ENCODE measurements at places on chromosomes 4 and X.

DNA sequence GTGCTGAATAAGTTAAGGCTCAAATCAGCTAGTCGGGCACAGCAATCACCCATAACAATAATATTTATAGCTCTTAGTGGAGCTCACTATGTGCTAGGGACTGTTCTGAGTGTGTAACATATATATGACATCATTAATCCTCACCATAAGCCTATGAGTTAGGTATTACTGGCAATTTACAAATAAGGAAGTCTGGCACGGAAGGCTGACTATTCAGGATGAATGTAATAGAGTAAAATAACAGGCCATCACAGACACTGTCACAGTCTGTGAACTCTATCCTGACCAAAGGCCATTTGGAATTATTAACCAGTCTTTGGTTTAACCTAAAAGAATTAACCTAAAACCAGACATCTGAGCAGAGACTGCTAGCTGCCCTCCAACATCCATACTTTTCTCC, 119.3 kb downstream of the C4orf51 start:
- H3K27ac ChIP-seq = no peak overlapping the region
- peaks cover 5% of the 10 kb centered on the region for H3K4me1 ChIP-seq
- H3K36me3 ChIP-seq = no peaks in the 10 kb centered on the region
- H3K4me3 ChIP-seq = no peak overlapping the region
- H3K27me3 ChIP-seq = no peaks in the 10 kb centered on the region

GRCh38 chrX:57134702-57135101, 2.5 kb downstream of the SPIN2A start:
- no peak for DNase-seq
- H3K4me1 ChIP-seq = no peaks in the 10 kb centered on the region
- H3K27me3 ChIP-seq = no peaks in the 10 kb centered on the region
- no peak overlapping the region for H3K27ac ChIP-seq

DNA sequence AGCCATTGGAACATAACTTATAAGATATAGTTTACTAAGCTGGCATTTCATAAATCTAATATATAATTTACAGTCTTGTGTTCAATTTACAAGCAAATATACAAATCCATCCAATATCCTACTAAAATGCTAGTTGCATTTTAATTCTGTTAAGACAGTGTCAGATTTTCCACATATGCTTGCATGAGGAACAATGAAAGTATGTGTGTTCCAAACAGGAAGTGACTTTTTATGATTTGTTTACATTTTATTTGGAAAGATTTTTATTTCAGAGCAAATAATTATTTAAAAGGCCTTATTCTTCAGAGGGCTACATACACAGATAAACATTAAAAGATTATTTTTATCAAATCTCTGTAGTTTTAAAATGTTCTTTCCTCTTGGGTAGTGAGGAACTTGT, 130.1 kb downstream of the KLHL34 start:
- no peak for DNase-seq
- H3K27ac ChIP-seq = no peak overlapping the region
- no peaks in the 10 kb centered on the region for H3K27me3 ChIP-seq
- H3K36me3 ChIP-seq = no peaks in the 10 kb centered on the region
- H3K4me1 ChIP-seq = no peaks in the 10 kb centered on the region

- H3K4me3 ChIP-seq = no peak overlapping the region
- no peaks in the 10 kb centered on the region for H3K4me1 ChIP-seq
- no peaks in the 10 kb centered on the region for H3K27me3 ChIP-seq
- DNase-seq = no peak
- H3K27ac ChIP-seq = no peak overlapping the region
Measured at GRCh38 chrX:68049466-68049865, 383.8 kb downstream of the OPHN1 start.

DNA sequence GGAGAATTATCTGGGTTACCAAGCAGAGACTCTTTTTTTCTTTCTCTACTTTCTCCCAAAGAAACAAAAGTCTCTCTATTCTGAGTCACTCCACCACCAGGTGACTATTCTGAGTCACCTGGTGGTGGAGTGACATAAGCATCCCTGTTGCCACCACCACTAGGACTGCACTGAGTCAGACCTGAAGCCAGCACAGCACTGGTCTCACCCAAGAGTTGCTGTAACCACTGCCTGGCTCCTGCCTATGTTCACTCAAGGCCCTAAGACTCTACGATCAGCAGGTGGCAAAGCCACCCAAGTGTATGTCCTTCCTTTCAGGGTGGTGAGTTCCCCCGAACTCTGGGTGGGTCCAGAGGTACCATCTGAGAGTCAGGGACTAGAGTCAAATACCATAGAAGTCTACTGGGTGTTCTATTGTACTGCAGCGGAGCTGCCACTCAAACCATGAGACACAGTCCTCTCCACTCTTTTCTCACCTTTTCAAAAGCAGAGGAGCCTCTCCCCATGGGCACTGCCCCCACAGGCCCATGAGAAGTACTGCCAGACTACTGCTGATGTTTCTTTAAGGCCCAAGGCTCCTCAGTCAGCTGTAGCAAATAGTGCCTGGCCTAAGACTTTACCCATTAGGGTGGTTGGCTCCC, 209.6 kb upstream of the IRS4 start:
- H3K4me1 ChIP-seq = no peaks in the 10 kb centered on the region
- H3K27me3 ChIP-seq = no peaks in the 10 kb centered on the region
- DNase-seq = no peak
- H3K36me3 ChIP-seq = no peaks in the 10 kb centered on the region

GRCh38 chr4:3200423-3201090, 48.4 kb upstream of the MSANTD1 start:
- H3K27ac ChIP-seq = no peak overlapping the region
- H3K36me3 ChIP-seq = peaks cover 14% of the 10 kb centered on the region
- no peak overlapping the region for H3K4me3 ChIP-seq
- peaks cover 11% of the 10 kb centered on the region for H3K4me1 ChIP-seq
- no peak for DNase-seq

DNA sequence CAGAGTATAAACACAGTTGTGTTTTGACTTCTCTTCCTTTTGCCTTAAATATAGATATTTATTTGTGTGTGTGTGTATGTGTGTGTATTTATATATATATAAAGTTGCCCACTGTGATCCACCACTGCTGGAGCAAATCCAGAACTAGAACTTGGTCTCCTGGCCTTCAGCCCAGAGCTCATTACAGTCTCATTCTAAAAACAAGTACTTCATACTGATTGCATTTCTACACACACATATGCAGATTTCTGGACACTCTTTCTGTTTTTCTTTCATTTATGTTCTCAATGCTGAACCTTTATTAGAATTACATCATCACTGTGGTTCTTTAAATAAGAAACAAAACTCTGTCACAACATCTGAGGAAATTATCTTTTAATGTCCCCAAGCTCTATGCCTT, 381 bp downstream of the TXK start:
- no peaks in the 10 kb centered on the region for H3K36me3 ChIP-seq
- DNase-seq = peak; percentile 9
- no peaks in the 10 kb centered on the region for H3K27me3 ChIP-seq
- H3K4me1 ChIP-seq = no peaks in the 10 kb centered on the region

DNA sequence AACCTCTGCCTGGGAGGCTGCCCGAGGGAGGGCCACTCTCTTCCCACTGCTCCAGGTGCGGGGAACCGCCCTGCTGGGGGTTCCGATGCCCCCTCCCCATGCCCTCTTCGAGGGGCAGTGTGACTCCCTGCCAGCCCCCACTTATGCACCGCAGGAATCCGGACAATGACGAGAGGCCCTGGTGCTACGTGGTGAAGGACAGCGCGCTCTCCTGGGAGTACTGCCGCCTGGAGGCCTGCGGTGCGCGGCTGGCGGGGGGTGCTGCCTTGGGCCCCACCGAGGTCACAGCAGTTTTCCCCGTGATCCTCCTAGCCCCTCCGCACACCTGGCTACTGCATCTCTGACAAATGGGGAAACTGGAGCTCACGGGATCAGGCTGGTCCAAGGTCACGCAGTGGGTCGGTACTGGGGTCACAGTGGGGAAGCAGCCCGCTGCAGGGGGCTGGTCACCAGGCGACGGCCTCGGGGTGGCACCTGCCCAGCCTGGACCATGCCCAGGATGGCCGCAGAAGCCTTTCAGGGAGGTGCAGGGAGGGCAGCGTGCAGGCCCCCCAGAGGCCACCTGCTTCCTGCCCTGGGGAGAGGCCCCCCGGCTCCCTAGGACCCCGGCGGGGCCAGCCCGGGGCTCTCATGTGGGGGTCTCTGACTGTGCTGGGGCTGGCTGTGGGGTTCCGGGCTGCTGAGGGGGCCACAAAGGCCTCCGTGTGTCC, 3.5 kb downstream of the HGFAC start:
- no peaks in the 10 kb centered on the region for H3K4me1 ChIP-seq
- DNase-seq = no peak
- no peak overlapping the region for H3K4me3 ChIP-seq
- no peak overlapping the region for H3K27ac ChIP-seq
- H3K36me3 ChIP-seq = no peaks in the 10 kb centered on the region

GRCh38 chrX:31543634-31544033, 471.8 kb upstream of the FTHL17 start:
- H3K27me3 ChIP-seq = no peaks in the 10 kb centered on the region
- no peak overlapping the region for H3K27ac ChIP-seq
- peak; percentile 50 for DNase-seq
- H3K4me3 ChIP-seq = no peak overlapping the region

- H3K27ac ChIP-seq = no peak overlapping the region
- no peaks in the 10 kb centered on the region for H3K27me3 ChIP-seq
- no peak for DNase-seq
- H3K4me3 ChIP-seq = no peak overlapping the region
- H3K36me3 ChIP-seq = no peaks in the 10 kb centered on the region
Measured at GRCh38 chr4:95318483-95318882, 230.3 kb downstream of the UNC5C start.

DNA sequence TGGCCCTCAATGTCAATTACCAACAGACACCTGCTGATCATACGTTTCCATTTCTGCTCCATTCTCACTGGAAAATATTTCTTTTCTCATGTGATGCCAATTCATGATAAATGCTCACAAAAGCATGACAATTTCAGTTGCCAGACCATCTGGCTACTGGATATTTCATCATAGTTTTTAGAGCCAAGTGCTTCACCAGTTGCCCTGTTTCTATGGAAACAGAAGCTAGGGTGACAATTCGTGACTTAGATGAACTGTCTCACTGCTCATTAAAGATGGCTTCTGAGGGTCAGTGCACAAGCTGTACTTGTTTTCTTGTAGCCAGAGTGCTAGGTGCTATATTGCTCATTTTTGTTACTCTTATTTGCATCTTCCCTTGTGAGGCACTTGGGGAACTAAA, 184.9 kb downstream of the COMMD8 start:
- H3K36me3 ChIP-seq = no peaks in the 10 kb centered on the region
- H3K27me3 ChIP-seq = no peaks in the 10 kb centered on the region
- no peak overlapping the region for H3K27ac ChIP-seq
- H3K4me1 ChIP-seq = no peaks in the 10 kb centered on the region

- H3K27me3 ChIP-seq = no peaks in the 10 kb centered on the region
- H3K4me1 ChIP-seq = no peaks in the 10 kb centered on the region
- DNase-seq = no peak
- no peak overlapping the region for H3K4me3 ChIP-seq
Measured at GRCh38 chr4:39295784-39296183, 70.4 kb downstream of the RFC1 start.

DNA sequence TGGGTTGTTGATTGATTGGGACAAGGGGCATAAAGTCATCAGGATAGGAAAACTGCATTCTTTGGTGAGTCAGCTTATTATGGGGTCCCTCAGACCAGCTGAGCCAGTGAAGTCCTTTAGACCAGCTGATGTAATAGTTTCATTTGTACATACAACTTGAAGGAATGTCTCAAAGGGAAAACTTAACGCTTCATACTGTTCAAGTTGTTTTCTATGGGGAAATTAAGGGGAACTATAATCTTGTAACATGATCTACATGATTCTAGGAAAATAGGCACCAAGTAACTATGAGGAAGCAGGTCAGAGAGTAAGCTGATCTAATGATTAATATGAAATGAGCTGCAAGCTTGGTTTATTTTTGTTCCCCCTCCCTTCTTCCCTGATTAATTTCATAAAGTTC, 175.1 kb upstream of the GRID2 start:
- no peak for DNase-seq
- H3K4me3 ChIP-seq = no peak overlapping the region
- no peaks in the 10 kb centered on the region for H3K4me1 ChIP-seq
- H3K27me3 ChIP-seq = no peaks in the 10 kb centered on the region
- H3K27ac ChIP-seq = no peak overlapping the region

GRCh38 chr4:15920723-15921591, 17.6 kb downstream of the FGFBP1 start:
- no peaks in the 10 kb centered on the region for H3K36me3 ChIP-seq
- peaks cover 21% of the 10 kb centered on the region for H3K4me1 ChIP-seq
- peak overlapping the region; percentile 26 for H3K4me3 ChIP-seq
- H3K27ac ChIP-seq = peak overlapping the region; percentile 98
- no peaks in the 10 kb centered on the region for H3K27me3 ChIP-seq
- DNase-seq = peak; percentile 98

DNA sequence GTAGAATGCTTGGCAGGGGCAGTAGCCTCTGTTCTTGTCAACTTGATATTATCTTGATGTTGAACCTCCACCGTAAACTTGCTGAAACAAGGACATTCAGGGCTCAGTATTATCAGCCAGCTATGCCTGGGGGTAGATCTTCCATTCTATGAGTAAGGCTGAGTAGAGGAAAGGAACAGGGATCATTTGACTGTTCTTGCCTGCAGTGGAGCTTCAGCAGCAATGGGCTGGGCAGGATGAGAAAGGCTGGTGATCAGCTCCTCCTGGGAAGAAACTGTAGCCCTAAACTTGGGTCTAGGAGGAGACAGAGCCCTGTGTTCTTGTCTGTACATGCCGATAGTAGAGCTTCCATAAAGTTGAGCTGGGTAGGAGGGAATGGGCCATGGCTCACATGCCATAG, 127.2 kb downstream of the CCSER1 start:
- H3K4me1 ChIP-seq = no peaks in the 10 kb centered on the region
- H3K4me3 ChIP-seq = no peak overlapping the region
- no peak for DNase-seq
- H3K36me3 ChIP-seq = no peaks in the 10 kb centered on the region
- no peak overlapping the region for H3K27ac ChIP-seq

DNA sequence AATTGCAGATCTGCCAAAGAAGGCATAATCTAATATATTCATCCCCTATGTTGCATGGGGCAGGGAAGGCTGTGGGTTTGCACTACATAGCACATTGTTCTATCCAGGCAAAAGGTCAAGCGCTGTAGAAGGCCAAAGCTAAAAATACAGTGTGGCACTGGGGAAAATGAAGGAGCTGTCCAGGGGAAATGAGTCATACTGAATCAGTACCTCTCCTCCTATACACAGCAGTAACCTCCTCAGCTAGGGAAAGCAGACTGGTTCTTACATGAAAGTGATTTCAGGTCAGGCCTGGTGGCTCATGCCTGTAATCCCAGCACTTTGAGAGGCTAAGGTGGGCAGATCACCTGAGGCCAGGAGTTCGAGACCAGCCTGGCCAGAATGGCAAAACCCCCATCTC, 31.0 kb upstream of the SLC25A4 start:
- DNase-seq = peak; percentile 94
- H3K36me3 ChIP-seq = no peaks in the 10 kb centered on the region
- no peak overlapping the region for H3K4me3 ChIP-seq
- no peaks in the 10 kb centered on the region for H3K27me3 ChIP-seq
- H3K4me1 ChIP-seq = peaks cover 12% of the 10 kb centered on the region

GRCh38 chr4:170589597-170590191, 499.9 kb upstream of the AADAT start:
- H3K4me3 ChIP-seq = no peak overlapping the region
- no peaks in the 10 kb centered on the region for H3K4me1 ChIP-seq
- DNase-seq = peak; percentile 1

GRCh38 chr4:82450966-82451755, 20.8 kb downstream of the ENOPH1 start:
- no peak for DNase-seq
- peaks cover 11% of the 10 kb centered on the region for H3K36me3 ChIP-seq
- no peak overlapping the region for H3K27ac ChIP-seq
- H3K27me3 ChIP-seq = no peaks in the 10 kb centered on the region
- no peak overlapping the region for H3K4me3 ChIP-seq
